ENCODE measurements at places on chromosomes 1 and 21.

GRCh38 chr21:36579898-36580297 lies 100.0 kb upstream of the CLDN14 start:
- no peak for DNase-seq

DNA sequence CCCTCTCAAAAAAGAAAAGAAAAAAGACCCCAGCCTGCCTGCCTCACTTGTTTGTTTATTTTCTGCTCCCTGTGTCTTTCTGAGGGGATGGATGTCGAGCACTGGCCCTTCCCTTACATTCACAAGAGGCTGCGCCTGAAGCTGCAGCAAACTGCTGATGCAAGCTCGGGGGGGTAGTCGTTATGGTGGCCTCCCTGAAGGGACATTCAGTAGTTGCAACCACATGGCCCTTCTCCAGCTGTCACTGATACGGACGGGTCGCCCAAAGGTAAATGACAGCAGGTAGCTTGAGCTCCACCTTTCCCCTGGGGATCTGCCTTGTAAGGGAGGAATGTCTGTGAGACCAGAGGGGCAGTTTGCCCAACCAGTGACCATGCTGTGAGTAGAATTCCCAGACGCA lies 17.7 kb downstream of the PLEKHM2 start:
- DNase-seq = no peak

DNA sequence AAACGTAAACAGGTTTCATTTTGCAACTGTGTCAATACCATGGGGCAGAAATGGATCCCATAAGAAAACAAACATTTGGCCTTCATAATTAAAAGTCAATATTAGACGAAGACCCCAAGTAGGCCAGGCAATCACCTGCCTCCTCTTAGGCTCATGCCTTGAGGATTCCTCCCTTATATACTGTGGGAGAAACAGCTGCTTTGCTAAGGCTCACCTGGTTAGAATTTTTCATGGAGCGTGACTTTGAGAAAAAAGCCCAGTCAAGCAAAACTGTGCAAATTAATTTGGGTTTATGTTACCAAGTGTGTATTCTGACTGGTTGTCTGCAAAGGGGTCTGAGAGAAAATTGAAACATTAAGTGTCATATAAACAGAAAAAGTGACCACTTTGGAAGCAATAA lies 605.3 kb upstream of the USP24 start:
- no peak for DNase-seq

- DNase-seq = peak; percentile 57
Observed at GRCh38 chr1:99707535-99708142, 58.8 kb downstream of the FRRS1 start.

GRCh38 chr1:42973286-42973685 lies 14.6 kb upstream of the SLC2A1 start:
- peak; percentile 62 for DNase-seq

DNA sequence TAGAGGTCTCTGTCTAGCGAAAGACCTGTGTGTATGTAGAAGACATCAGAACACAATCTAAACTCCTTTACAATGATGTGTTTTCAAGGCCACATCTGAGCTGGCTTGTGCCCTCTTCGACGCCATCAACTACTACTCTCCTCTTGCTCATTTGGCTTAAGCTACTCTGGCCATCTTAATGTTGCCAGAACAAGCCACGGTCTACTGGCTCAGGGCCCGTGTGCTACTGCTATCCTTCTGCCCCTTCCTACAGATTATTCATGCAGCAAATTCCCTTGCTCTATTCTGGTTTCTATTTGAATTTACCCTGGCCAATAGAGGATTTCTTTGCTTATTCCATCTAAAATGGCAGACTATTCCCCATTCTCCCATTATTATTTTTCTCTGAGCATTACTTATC lies 121.7 kb downstream of the ZZZ3 start:
- DNase-seq = no peak

- DNase-seq = no peak
Observed at GRCh38 chr21:17501107-17502006, 11.5 kb upstream of the CXADR start.

GRCh38 chr1:245742896-245743295 lies 588.1 kb downstream of the KIF26B start:
- DNase-seq = peak; percentile 80

DNA sequence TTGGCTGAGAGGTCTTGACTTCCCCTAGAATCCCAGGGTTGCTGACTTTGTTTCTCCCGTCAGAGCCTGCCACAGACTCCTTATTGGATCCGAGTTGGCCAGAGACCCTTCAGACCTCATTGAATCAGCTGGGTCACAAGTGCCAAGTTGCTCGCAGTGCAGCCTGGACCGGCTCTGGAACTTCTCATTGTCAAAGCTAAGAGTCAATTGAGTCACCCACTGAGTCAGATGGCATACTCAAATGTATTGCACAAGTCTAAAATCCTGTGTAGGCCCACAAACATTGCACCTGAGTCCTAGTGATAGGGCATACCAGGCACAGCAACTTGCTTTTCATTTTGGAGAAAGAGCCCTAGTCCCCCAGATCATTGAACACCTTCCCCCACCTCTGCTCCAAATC lies 20.4 kb upstream of the SCAF4 start:
- no peak for DNase-seq

DNA sequence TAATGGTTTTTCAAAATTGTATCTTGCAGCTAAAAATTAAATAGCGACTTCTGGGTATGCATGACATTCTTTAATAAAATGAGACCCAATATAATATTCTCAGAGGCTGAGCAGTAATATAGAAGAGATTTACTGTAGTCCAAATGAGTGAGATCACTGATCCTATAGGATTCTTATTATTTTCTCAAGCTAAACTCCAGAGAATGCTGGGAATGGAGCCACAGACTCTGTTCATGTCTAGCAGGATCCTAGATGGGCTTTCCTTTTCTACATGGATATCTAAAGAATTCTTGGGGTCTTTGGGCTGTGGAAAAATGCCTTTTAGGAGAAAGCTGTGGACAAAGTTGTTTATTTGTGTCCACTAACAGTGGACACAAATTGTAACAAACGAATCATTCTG lies 150.7 kb upstream of the ZNF644 start:
- no peak for DNase-seq

DNA sequence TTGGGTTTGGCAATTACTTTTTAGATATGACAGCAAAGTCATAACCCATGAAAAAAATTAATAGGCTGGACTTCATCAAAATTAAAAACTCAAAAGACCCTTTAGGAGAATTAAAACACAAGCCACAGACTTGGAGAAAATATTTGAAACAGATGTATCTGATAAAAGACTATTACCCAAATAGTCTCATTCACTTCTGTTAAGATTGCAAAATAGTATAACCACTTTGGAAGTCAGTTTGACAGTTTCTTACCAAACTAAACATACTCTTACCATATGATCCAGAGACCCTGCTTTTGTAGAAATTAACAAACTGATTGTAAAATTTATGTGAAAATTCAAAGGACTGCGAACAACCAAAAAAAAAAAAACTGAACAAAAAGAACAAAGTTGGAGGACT lies 32.5 kb upstream of the SLC44A3 start:
- DNase-seq = no peak

DNA sequence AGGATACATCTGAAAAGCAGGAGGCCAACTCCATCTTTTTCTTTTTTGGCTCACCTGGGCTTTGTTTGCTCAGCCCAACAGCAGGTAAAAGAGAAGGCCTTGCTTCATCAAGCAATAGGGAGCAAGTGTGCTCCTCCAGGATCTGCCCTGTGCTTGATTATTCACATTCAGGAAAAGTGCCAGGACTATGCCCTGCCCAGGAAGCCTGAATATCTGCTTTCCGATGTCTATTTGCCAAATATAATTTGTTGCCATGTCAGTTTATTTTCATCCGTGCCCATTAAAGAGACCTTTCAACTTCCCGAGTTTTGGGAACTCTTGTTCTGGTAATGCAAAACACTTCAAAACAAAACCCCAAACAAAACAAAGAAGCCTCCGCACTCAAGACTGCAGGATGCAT lies 185.3 kb downstream of the CDC7 start:
- DNase-seq = no peak

- DNase-seq = no peak
Observed at GRCh38 chr1:172915271-172915670, 135.5 kb downstream of the TNFSF18 start.

DNA sequence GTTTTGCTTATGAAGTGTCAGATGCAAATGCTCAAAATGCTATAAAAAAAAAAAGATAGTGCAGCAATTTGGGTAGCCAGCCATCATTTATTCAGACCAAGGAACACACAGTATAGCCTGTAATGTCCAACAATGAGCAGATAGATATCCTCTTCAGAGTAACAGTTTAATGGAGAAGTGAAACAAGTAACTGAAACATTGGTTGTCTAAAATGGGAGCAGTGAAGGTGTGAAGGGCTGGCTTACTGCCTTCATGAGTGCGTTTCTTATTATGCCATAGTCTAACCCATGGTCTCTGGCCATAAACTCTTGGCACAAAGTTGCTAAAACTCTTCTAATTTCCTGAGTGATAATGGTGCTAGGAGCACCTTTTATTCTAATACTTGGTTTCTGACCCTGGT lies 11.4 kb downstream of the RGS5 start:
- DNase-seq = no peak

GRCh38 chr1:55078470-55078869 lies 39.1 kb downstream of the PCSK9 start:
- no peak for DNase-seq

Data from fibroblast of skin of back (primary cell).